ENCODE measurements at places on chromosomes 1 and 21.
A peak's percentile ranks its signal among the peaks of the same experiment; 100 is the strongest.

DNA sequence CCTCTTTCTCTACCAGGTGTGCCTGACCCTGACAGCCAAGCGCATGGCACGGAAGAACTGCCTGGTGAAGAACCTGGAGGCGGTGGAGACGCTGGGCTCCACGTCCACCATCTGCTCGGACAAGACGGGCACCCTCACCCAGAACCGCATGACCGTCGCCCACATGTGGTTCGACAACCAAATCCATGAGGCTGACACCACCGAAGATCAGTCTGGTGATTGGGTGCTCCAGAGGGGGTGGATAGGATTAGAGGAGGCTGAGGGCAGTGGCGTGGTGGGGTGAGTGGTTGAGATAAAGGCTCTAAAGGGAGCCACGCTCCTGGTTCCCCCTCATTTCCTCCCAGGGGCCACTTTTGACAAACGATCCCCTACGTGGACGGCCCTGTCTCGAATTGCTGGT is 13.1 kb downstream of the ATP1A2 start:
- no peak for DNase-seq

- DNase-seq, result no peak
Measured at GRCh38 chr1:163836481-163836880, 514.7 kb downstream of the NUF2 start.

DNA sequence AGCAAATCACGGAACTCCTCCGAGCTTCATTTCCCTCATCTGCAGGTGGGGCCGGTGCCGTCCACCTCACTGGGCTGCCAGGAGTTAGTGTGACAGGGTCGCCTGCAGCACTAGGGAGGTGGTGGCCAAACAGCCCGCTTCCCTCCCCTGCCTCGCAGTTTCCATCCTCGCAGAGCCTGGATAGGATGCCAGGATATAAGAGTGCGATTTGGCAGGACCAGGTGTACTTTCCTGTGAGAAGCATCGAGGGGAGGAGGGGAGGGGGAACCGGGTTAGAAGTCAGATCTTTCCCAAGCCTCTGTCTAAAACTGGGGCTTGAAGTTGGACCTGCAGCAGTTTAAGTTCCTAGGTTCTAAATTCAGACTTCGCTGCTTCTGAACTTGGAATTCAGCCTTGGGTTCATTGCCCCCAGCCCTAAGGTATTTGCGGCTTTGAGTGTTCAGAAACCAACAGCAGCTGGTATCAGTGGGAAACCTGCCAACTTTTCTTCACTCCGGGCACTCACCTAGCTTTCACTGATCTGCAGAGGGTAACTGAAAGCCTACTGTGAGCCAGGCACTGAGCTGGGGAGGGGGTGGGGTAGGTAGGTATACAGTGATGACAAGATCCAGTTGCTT is 1.7 kb upstream of the JUN start:
- peak; percentile 28 for DNase-seq

- no peak for DNase-seq
Measured at GRCh38 chr21:27112186-27112585, 145.3 kb upstream of the ADAMTS5 start.

DNA sequence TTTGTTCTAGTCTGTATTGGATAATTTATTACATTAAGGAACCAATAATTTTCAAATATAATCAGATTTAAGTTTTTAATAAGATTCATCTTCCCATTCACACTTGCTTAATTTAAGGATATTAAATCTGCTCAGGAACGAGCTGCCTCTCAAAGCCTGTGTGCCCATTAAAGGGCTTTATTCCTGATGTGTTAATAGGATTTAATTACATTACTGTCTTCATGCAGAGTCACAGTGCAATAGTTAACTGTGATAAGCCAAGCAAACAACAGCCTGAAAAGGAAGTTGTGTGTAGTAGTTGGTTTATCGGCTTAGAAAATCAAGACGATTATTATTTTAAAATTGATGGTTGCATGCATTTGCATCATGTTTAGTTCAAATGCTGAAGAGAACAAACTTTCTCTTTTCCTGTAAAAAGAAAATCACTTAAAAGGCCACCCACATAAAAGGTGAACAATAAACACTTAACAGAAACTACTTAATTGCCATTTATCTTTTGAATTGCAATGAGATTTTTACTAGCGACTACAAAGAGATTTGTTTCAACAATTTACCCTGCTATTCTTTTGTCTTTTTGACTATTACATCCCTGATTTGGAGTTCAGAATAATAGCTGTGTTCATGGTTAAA is 174.6 kb downstream of the RWDD3 start:
- DNase-seq, result no peak

GRCh38 chr1:6683434-6683833 is 18.2 kb downstream of the DNAJC11 start:
- DNase-seq, result no peak

DNA sequence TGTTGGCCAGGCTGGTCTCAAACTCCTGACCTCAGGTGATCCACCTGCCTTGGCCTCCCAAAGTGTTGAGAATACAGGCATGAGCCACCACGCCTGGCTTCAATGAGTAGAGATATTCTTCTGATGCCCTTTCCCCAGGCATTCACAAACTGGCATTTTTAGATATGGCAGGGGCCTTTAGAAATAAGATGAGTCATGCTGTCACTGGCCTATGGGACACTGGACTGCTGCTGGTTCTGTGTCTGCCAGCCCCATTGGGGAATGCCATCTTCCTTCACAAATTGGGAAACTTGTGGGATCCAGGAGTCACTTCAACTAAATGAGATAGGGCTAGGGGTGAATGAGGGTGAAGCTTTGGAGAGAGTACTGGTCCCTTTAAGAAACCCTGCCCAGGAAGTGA is 16.0 kb downstream of the KLHDC8A start:
- no peak for DNase-seq

DNA sequence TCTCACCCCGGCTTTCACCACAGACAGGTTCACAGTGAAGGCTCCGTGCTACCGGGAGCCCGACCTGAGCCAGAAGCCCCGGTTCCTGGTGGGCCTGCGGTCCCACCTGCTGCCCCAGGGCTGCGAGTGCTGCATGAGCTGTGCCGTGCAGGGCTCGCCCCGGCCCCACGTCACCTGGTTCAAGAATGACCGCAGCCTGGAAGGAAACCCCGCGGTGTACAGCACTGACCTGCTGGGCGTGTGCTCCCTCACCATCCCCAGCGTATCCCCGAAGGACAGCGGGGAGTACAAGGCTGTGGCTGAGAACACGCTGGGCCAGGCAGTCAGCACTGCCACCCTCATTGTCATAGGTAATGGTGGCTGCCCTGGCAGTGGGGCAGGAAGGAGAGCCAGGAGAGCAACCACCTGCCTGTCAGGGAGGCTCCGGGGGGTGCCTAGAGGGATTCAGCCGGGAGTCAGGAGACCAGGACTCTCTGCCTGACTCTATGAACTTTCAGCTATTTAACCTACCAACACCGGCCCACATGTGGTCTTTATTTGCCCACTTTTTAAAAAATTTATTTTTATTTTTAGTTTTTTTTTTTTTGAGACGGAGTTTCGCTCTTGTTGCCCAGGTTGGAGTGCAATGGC is 36.4 kb downstream of the IGFN1 start:
- DNase-seq, result no peak

- peak; percentile 33 for DNase-seq
Measured at GRCh38 chr1:33094971-33095604, 14.1 kb downstream of the AZIN2 start.

GRCh38 chr1:22641906-22642636 is 1.4 kb upstream of the C1QC start:
- peak; percentile 77 for DNase-seq

GRCh38 chr1:54342288-54342687 is 63.9 kb downstream of the SSBP3 start:
- no peak for DNase-seq

DNA sequence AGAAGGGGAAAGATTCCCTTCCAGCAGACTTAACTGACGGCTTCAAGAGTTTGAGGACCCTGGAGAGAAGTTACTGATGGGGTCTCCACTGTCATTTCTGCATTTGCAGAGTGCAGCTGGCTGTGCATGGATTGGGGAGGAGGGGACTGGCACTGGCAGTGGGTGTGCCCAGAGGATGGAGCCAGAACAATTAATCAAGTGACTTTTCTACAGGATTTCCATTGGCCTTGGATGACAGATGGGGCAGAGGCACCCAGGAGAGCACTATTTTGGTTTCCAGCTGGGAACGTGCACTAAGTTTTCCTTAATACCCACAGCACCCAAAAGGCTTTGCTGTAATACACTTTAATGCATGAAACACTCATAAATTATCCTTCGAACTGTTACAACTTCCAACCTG is 1.3 kb downstream of the NGF start:
- DNase-seq, result no peak

- DNase-seq, result no peak
Measured at GRCh38 chr1:217184854-217185253, 446.0 kb downstream of the GPATCH2 start.

GRCh38 chr1:170133766-170134495 is 11.8 kb upstream of the NTMT2 start:
- DNase-seq, result no peak

- no peak for DNase-seq
Measured at GRCh38 chr21:18053151-18053550, 191.5 kb upstream of the CHODL start.

- no peak for DNase-seq
Measured at GRCh38 chr21:31727181-31727580, 4.7 kb downstream of the SCAF4 start.

DNA sequence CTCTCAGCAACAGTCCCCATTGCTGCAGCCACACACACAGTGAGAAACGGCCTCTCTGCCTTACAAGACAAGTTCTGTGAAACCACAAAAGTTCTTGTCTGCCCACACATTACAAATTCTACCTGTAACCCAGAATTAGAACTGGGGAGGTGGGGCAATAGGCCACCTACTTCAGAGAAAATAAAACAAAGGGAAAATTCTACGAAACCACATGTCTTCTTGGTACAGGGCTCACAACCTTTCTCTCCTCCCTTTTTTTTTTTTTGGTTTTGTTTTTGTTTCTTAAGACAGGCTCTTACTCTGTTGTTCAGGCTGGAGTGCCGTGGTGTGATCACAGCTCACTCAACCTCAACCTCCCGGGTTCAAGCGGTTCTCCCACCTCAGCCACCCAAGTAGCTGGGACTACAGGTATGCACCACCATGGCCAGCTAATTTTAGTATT is 30.2 kb downstream of the LPAR3 start:
- DNase-seq, result peak; percentile 48

GRCh38 chr1:96340686-96341085 is 380.9 kb upstream of the PTBP2 start:
- no peak for DNase-seq

- DNase-seq, result peak; percentile 63
Measured at GRCh38 chr1:52632732-52633290, at the start of gene SHISAL2A. Gene SHISAL2A (plus strand): TSS chr1:52633168. CDS start chr1:52633494, 326 bp downstream.

DNA sequence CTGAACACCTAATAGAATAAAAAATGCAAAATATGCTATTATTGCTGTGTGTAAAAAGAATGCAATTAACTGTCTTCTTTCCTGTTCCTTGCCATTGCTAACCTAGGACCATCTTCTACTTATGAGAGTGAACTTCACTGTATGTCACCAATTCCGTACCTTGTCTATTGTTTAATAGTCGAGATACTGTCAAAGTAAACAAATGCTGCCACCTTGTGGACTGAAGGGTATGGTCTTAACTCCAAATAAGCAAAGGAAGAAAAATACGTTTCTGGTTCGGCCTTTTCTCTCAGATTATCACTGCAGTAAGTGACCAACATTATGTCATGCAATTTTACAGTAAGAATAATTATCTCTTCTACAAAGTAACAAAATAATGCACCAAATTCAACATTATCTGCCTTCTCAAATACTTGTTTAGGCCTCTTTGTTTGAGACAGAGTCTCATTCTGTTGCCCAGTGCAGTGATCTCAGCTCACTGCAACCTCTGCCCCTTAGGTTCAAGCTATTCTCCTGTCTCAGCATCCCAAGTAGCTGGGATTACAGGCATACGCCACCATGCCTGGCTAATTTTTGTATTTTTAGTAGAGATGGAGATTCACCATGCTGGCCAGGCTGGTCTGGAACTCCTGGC is 133.4 kb downstream of the COP1 start:
- DNase-seq, result peak; percentile 6

GRCh38 chr1:29459620-29459945 is 223.3 kb downstream of the PTPRU start:
- no peak for DNase-seq

- DNase-seq, result peak; percentile 37
Measured at GRCh38 chr1:117653732-117654492, 48.1 kb downstream of the TENT5C start.

GRCh38 chr1:68230901-68231626 is 1.3 kb downstream of the WLS start:
- DNase-seq, result no peak

GRCh38 chr1:147478521-147478920 is 62.8 kb upstream of the BCL9 start:
- DNase-seq, result no peak

DNA sequence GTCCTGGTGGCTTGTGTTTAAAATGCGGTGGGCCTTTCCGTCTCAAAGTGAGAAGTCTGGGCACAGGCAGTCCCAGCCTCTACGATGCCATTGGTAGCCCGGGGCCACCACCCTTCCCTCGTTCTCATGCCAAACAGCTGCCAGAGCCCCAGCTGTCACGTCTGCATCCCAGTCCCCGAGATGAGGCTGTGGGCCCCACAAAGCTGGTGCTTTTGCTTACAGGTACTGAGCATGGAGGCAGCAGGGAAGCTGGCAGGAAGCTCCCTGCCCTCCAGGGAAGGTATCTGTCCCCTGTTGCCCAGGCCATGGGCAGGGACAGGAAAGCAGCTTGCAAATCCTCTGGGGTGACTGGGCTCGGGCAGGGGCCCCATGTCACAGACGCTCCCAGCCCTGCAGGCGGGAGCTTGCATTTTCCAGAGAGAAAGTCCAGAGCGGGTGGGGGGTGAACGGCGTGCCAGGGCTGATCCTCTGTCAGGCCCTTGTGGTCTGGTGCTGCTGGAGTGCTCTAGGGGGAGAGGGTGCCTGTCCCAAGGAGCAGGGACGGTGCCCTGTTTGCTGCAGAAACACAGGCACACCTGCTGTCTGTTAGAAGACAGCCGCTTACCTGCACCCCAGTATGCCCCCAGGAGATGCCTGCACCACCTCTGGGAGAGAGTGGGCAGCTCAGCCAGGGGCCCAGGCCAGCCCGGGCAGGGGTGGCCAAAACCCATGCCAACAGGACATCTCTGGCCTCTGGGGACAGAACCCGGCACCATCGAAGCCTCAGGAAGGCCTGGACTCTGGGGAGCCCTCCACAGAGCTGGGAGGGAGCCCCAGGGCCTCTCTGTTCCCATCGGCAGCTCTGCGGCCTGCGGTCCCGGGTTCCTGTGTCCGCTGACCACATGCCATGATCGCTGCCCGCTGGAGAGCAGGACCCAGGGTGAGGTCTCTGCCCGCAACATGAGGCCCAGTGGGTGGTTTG is 45.9 kb downstream of the SLX9 start:
- peak; percentile 1 for DNase-seq

GRCh38 chr21:36384885-36385232 is 333 bp upstream of the CHAF1B start:
- no peak for DNase-seq

Data from stimulated activated CD4-positive, alpha-beta T cell treated with anti-CD3 and anti-CD28 coated beads, Interleukin-2, amount 100 ng/mL, for 24 hours (primary cell).